ENCODE measurements at places on chromosomes 16 and 17.
A peak's percentile ranks its signal among the peaks of the same experiment; 100 is the strongest.

DNA sequence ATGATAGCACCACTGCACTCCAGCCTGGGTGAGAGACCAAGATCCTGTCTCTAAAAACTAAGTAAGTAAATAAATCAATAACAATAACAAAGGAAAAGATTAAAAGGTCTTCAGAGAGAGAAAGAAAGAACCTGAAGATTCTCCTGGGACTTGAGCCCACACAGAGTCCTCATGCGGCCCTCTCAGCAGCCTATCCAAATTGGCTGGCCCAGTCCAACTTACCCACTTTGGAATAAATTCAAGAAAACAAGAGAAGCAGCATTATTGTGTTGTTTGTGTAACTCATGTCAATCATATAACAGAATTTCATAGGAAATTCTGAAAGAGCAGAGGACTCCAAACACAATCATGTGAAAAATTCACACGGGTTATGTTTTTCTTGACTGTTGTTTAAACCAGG is 3.8 kb downstream of the SLX4 start:
- no peak for DNase-seq

DNA sequence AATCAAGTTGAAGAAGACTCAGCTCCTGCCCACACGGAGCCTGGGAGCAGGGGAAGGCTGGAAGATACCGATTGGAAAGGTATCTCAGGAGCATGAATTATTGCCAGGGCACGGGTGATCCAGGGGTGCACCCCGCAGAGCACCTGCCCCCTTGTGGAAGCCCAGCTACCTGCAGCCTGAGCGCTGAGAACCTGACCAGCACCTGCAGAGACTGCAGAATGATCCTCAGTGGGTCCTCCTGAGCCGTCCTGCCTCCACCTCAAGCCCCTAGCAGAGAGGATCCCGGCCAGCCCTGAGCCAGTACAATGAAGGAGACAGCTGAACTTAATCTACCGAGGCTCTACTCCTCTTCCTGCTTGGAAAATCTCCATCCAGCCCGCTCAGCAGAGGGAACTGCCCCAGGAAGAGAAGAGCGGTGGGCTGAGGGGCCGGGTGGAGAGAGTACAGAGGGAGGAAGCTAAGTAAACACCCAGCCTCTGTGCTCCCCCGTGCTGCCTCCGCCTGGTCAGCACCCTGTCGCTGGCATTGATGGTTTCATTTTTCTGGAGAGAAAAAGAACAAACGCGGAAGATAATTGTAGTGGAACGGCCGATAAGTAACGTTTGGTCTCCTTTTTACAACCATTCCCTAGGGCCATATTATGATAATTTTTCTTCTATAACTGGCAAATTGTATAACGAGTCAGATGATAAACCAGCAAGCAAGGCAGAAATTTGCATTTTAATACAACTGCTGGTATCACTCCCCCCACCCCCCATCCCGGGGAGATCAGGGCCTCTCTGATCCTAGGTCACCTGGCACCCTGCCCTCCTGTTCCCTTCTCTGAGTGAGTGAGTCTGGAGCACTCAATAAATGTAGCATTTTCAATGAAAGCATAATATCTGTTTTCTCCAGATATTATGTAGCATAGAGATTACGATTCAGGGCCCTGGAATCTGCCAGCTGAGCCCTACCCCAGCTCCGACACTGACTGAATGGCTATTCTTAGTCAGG is 204.5 kb upstream of the RPL38 start:
- DNase-seq = peak; percentile 52

- peak; percentile 45 for DNase-seq
Observed at GRCh38 chr17:6669479-6670212, 18.1 kb downstream of the C17orf100 start.

- no peak for DNase-seq
Observed at GRCh38 chr16:89051521-89052166, 42.0 kb upstream of the ACSF3 start.

DNA sequence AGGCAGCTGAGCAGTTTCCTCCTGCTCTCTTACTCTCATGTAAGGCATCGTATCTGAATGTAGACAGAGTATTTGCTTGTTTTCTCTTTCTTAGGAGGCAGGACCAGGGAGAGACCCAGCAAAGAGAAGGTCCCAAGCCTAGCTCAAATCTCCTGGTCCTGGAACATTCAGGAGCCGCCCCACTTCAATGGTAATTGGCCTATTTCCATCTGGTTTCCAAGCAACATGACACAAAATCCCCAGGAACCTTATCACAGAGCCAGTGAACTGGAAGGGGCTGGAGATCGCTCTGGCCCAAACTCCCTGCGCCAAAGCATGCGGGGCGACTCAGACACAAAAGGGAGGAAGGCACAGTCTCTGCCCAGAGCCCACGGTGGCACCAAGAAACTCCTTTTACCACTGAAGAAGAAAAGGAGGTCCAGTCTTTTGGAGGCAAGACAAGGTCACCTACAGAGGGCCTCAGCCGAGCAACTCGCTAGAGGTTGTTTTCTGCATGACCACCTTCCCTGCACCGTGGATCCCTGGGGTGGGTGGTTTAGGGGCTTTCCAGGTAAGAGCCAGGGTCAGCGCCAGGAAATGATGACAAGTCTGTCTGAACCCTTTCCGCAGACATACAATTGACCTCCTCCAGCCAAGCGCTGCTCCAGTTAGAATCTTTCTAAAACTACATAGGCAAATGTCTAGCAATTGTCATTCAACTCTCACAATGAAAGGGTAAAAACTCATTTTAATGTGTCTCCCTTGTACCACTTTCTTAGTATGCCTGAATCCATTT is 394.7 kb downstream of the SOX9 start:
- DNase-seq = peak; percentile 85

DNA sequence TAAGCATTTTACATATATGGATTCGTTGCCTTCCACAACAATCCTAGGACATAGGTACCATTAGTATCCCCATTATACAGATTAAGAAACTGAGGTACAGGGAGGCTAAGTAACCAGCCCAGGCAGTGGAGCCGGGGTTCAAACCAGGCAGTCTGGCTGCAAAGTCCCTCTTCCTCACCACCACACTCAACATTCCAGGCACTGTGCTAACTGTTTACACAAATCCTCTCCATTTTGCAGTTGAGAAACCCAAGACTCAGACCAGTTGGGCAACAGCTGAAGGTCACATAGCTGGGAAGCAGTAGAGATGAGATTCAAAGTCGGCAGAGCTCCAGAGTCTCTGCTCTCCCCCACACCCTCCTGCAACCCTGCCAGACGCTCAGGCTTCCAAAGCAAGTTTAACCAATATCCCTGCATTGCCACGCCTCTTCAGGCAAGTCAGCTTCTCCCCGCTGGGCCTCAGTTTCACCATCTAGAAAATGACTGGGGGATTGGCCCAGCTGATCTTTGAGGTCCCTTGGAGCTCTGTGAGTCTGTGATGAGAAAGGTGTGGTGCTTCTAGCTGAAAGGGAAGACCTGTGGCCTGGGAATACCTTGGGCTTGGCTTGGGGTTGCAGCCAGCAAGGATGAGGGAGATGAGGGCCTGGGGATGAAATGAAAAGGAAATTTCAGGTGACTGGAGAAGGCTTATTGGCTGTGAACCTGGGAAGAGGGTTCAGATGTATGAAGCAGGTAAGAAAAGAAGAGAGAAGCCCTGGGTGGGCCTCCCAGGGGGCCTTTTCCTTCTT is 14.0 kb downstream of the CCR7 start:
- DNase-seq = no peak
